ENCODE measurements at places on chromosomes 5 and 9.

DNA sequence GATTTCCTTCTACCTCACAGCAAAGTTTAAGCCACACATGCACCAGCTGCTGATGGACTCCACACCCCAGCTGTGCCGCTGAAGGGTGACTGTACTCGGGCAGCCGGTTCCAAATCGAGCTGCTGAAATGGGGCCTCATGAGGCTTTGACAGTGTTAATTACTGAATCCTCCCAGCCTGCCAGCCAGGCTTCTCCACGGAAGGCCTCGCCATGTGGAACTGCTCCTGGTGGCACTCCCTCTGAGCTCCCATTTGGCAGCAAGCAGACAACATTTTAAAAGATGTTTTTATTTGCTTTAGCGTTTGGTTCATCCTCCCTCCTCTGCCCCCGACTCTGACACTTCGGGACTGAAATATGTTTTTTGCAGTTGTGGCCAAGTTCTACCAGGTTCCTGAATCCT, 479.4 kb upstream of the MPDZ start:
- no peak for DNase-seq

GRCh38 chr9:123069010-123069481, 35.6 kb downstream of the GPR21 start:
- no peak for DNase-seq

GRCh38 chr9:118362123-118362522, 657.9 kb downstream of the TLR4 start:
- no peak for DNase-seq

- peak; percentile 82 for DNase-seq
Observed at GRCh38 chr5:134526483-134527155, 1.1 kb downstream of the JADE2 start.

DNA sequence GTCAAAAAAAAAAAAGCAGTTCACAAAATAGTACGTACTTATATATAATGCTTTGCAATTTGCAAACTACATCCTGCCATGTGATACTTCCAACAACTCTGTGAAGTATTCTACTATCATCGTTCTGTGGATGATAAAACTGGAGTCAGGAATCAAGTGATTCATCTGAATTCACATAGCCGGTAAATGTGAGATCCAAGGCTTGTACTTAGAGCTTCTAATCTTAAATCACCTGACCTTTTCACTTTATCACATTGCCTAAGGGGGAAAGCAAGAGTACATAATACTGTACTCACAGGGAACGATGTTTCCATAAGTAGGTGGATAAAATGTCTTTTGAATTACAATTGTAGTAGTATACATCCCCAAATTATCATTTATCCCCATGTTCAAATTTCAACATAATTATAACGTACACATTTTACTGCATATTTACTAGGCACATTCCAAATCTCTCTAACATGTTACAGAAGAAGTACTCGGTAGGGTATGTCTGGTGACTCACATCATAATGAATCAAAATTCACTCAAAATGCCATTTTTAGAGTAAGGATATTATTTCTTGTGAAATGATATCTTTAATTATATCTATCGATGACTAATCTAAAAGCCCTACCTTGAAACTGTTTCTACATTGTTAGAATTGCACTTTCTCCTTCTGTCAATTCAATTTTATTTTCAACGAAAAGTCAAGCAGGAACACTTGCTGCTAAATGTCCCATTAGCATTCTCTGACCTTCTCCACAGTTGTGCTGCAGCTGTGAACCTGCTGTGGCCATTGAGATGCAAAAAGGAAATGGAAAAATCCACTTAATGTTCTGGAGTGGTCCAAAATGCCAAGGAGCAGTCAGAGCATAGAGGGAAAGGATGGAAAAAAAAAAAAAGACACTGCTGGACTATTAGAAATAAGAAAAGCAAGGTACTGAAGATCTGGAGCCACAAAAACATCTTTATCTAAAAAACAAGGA, 78.9 kb downstream of the OR2K2 start:
- DNase-seq: no peak

- DNase-seq: no peak
Observed at GRCh38 chr9:128101690-128102089, 25.8 kb downstream of the PTGES2 start.

DNA sequence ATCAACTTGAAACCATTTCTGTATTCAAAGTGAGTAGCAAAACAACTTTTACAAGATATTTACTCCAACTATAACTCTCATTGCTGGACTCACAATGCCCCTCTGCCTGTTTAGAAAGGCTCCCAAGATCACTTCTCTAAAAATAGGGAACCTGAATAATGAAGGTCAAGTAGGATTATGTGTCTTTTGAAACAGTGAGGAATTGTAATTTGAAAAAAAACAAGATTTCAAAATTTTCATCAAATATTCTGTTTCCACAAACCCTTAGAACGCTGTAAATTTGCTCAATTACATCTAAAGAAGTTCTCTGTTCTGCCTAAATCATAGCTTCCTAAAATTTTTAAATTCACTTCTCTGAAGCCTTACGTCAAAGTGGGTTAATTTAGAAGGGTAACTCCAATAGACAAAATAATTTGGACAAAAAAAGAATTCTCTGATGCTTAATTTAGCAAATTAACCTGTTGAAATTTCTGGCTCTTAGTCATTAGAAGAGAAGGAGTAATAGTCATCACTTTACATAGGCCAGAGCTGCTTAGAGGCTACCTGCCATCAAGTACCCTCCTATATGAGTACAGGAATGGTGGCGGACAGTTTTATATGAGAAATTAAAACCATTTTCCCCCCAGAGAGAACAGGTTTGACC, 4.0 kb downstream of the ELL2 start:
- no peak for DNase-seq

GRCh38 chr9:100030548-100030947, 68.3 kb downstream of the ERP44 start:
- DNase-seq: no peak

DNA sequence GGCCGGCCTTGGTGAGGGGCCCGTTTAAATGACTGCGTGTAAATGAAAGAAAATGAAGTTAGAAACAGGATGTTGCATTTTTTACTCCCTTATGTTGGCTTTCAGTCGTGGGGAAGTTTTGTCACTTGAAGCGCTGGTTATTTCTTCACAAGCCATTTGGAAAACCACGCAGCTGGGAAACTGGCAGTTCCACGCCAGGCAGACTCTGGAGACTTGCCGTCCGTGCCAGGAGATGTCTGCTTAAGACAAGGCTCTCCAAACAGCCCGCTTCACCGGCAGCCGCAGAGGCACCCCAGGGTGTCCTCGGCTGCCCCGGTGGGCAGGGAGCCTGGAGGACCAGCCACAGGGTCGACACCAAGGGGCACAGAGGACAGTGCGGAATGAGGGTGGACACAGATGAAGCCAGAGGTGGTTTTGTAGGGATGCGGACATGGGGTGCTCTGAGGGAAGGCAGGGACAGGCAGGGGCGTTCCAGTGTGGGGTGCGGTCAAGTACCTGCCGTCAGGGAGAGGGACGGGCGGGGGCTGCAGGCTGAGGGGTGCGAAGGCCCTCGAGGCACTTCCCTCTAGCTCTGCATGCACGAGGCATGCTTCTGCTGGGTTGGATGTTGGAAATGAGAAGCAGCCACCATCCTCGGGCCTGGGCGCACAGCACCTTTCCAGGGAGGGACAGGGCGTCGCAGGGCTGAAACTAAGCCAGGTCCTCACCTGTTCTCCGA, 11.1 kb upstream of the AJM1 start:
- no peak for DNase-seq

GRCh38 chr5:100904259-100904861, 1.3 kb upstream of the ST8SIA4 start:
- no peak for DNase-seq

DNA sequence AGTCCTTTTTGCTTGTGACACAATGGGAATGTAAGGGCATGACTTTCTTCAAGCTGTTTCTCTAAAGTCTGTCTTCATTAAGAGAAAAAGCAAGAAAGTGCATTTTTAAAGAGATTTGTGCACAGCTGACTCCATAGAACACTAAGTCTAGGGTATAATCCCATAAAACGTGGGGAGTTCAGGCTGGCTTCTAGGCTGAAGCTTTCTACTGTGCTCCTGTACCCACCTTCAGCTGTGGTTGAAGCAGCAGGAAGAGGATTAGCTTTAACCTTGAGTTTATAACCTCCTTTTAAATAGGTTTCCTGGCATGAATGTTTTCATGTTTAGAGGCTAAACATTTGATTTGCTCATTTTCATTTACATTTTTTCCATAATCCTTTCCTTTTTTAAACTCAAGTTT, 126.4 kb downstream of the HACD4 start:
- no peak for DNase-seq

GRCh38 chr5:65967288-65968066, 41.1 kb downstream of the ERBIN start:
- no peak for DNase-seq

- DNase-seq: no peak
Observed at GRCh38 chr9:11992866-11993265, 700.3 kb upstream of the TYRP1 start.

DNA sequence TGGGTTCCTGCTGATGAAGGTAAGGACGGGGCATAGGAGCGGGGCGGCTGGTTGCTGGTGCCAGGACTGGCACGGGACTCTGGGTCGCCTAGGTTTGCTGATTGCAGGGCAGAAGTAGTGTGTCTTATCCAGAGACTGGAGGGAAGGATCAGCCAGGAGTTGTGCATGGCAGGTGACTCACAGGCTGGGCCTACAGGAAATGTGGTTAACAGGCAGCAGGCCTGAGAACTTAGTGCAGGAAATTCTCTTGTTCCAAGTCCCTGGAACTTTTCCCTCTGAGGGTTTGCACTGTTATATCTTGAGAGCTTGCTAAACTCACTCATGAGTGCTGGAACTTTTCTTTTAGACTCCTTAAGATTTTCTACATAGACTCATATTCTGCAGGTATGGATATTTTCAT, 95.1 kb downstream of the ANXA2R start:
- DNase-seq: no peak

DNA sequence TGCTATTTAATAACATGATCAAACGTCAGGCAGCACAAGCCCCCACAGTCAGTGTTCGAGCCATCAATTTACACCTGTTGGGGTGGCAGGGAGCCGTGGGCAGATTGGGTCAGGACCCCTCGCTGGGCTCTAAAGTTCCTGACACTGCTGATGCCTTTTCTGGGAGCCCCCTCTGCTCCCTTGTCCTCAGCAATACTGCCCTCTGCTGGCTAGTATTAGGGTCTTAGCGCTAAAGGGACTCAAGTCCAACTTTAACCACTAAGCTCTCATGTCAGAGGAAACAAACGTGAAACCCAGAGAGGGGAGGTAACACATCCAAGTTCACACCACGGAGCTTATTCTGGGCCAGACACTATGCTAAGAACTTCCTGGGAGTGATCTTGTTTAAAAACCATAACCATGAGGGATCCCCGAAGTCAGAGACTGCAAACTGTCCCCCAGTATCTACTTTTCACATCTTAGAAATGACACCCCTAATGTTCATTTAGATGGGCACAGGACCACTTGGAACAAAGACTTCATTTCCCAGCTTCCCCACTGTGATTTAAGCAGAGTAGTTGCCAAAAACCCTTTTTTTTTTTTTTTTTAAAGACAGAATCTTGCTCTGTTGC, 20.4 kb downstream of the ANKS6 start:
- no peak for DNase-seq

- DNase-seq: no peak
Observed at GRCh38 chr9:134592018-134592818, 49.4 kb upstream of the COL5A1 start.

DNA sequence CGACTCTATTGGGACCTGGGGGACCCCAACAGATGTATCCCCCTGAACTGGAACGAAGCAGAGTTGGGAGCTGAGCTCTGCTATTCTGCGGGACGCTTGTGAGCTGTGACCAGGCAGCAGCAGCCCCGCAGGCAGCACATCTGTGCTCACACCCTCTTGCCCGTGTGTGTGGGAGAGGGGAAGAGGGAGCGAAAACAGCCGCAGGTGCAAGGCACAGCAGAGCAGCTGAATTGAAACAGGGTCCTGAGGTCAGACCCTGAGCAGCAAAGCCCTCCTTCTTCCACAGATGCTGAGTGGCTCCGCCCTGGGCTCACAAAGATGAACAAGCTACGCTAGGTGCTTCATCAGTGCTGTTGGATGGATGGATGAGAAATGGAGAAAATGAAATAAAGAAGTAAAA, 198.7 kb downstream of the HSPA4 start:
- DNase-seq: no peak

- no peak for DNase-seq
Observed at GRCh38 chr5:119031011-119031886, 39.6 kb upstream of the DMXL1 start.

DNA sequence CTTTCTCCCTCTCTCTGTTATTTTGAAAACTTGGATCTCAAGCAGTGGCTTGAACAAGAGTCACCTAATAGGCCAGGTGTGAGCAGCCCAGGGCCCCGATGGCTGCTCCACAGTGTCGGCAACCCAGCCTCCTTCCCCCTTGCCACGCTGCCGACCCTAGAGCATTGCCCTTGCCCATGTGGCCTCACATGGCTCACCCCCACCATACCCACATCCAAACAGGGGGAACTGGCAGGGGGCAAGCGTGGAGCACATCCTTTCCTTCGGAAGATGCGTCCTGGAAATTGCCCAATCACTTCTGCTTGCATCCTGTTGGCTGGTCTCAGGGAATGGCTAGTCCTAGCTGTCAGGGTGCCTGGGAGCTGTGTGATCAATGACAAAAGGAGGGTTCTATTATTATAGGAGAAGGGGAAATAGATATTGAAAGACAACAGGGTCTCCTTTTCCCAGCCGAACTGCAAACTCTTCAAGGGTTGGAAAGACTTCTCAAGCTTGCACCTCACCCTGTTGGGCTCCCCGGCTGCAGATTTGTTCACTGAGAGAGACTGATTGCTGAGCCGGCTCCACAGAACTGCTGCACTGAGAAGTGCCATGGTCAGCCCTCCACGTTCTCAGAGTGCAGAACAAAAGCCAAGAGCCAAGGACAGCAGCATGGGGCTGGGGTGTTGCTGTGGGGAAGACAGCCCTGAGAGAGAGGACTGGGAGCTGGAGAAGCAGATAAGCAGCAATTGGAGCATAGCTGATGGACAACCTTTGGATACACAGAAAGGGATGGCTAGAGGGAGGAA, 8.3 kb upstream of the TIFAB start:
- no peak for DNase-seq

- no peak for DNase-seq
Observed at GRCh38 chr5:118722122-118723020, 266.0 kb downstream of the DTWD2 start.

DNA sequence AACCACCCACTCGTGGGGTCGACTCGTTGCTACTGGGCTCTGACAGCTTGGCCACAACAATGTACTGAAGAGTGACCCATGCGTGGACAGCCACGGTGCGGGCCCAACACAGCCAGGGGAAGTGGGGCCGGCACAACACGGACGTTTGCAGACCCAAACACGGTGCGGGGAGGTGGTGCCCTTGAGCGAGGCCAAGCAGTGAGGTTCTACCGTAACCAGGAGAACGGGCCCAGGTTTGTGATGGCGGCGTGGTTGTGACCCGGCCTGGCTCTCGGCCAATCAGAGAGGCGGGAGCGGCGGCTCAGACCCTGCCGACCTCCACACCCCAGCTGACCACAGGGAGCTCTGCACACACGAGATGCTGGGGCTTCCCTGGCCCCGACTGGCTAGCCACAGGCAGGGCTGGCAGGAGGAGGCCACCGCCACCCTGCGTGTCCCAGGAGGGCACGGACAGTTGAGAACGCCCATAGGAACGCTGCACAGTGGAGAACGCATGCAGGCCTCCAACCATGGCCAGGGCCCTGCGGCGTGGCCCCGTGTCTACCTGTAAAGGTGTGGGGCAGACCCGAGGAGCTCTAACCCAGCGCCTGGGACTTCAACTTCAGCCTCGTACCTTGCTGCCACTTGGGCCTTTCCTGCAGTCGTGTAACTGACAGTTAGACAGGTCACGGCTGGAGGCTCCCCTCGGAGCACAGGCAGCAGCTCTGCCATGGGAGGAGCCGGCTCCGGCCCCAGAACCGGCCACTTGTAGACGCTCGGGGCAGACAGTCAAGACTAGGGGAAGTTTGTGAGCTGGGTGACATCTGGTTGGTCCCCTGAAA, 13.7 kb downstream of the BRD3 start:
- no peak for DNase-seq

GRCh38 chr5:179198825-179199224, 138.7 kb downstream of the ZNF354C start:
- DNase-seq: no peak
